EL (cell line): ENCODE measurements at places on chromosomes 5 and 9.

DNA sequence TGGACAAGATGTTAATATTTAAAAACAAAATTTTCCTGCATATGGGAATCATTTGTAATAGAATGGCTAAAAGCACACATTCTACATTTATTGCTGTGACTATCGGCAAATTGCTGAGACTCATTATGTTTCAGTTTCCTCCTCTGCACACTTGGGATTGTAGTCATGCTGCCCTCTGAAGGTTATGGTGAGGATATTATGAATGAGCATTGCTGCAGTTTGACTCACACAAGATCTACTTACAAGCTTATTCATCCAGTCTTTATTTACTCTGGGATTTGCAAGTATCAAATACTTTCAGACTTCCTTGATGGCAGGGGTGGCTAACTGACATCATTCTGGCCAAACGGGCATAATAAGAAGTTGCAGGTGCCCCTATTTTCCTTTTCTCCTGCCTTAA is 9.5 kb upstream of the NFIL3 start:
- peak; percentile 89 for DNase-seq

- no peak for DNase-seq
Measured at GRCh38 chr5:91598216-91598615, 215.1 kb upstream of the ARRDC3 start.

DNA sequence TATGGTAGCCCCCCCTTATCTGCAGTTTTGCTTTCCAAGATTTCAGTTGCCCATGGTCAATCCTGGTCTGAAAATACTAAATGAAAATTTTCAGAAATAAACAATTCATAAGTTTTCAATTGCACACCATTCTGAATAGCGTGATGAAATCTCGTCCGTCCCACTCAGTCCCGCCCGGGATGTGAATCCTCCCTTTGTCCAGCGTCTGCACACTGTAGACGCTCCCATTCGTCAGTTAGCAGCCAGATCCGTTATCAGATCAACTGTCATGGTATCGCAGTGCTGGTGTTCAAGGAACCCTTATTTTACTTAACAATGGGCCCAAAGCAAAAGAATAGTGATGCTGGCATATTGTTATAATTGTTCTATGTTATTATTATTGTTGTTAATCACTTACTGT is 98.6 kb downstream of the TMEM215 start:
- DNase-seq, result no peak

DNA sequence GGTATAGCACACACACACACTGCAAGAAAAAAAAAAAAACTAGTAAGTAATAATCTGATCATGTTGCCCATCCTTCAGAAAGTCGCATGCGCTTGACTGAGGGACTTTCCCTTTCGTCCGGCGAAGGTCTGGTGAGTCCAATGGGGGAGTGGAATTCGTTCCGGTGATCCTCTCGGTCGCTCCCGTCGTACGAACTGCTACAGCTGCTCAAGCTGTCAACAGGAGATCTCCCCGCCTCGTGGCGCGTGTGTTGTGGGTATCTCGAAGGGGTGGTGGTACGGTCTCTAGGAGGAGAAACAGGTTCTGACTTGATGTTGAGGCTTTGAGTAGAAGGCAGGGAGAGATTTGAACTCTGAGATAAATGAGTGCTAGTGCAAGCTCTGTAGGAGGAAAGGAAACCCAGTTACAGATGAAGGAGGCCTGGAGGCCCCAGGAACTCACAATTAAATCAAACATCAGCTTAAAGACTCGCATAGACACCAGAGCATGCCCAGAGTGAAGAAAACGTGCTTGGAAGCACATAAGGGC is 160.4 kb downstream of the MEF2C start:
- DNase-seq, result no peak

- DNase-seq, result no peak
Measured at GRCh38 chr9:137174722-137175293, 3.0 kb upstream of the TMEM210 start.

DNA sequence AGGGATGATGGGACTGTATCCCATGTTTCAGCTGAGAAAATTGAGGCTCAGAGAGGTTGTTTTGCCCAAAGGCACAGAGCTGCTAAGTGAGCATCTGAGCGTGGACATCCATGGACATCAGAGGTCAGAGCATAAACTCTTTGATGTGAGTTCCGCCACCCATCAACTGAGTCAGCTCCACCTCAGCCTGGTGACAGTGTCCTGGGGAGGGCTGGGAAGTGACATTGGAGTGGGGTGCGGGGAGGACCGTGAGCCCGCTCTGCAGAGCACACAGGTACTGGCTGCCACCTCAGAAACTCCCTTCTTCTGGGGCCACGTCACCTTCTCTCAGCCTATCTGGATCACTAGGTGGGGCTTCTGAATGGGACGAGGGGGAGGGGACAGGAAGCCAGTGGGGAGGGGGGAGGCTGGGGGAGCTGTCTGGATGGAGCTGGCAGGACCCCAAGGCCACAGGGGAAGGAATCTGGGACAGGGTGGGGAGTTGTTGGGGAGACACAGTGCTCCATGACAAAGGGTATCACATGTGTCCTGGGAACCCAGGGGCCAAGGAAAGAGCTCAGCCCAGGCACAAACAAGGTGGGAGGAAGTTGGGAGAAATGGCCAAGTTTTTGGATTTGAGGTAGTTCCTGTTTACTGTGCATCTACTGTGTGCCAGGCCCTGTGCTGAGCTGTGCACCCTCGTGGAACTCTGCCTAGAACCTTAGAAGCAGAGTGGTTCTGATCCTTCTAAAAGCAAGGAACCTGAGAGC is 2.5 kb downstream of the LAMC3 start:
- DNase-seq, result no peak

GRCh38 chr5:78916044-78916443 is 69.1 kb downstream of the ARSB start:
- DNase-seq, result no peak

DNA sequence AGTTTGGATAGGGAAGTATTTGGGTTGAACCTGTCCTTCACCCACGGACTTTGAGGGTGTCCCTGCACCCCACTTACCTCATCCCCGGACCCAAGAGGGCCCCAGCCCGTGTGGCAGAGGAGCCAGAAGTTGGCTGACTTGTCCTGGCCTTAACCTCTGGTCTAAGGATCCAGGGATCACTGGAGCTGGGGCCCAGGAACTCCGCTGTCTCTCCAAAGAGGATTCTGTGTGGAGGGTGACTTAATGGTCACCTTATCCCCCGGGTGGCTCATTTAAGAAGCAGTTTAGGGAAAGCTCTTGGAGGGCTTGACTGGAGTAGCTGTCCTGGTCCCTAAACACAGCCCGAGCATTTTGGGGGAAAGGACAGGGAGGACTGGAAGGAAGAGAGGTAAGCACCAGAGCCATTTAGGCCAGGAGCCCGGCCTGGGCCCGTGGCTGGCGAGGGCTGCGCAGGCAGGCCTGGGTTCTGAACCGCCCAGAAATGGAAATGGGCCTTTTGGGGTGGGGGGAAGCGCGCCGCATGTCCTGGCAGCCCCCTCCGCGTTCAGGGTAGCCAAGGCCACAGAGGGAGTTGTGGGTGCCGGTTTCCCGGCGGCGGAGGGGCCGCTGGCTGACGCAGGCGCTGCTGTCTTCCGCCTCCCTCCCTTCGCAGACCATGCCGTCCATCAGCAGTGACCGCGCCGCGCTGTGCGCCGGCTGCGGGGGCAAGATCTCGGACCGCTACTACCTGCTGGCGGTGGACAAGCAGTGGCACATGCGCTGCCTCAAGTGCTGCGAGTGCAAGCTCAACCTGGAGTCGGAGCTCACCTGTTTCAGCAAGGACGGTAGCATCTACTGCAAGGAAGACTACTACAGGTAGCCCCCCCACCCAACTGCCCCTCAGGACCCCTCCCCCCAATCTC is 2.0 kb downstream of the LHX2 start:
- no peak for DNase-seq

GRCh38 chr5:157994906-157995519 is 136.1 kb upstream of the CLINT1 start:
- DNase-seq, result peak; percentile 68

GRCh38 chr5:60185231-60186099 is 291.9 kb upstream of the PDE4D start:
- peak; percentile 4 for DNase-seq

GRCh38 chr5:159061834-159062474 is 37.8 kb downstream of the EBF1 start:
- DNase-seq, result no peak

- peak; percentile 26 for DNase-seq
Measured at GRCh38 chr9:38127271-38127839, 58.3 kb upstream of the SHB start.

- DNase-seq, result no peak
Measured at GRCh38 chr5:122835681-122836080, 9.7 kb upstream of the SNX24 start.

GRCh38 chr5:159582756-159583541 is 252.7 kb upstream of the IL12B start:
- DNase-seq, result peak; percentile 42

GRCh38 chr5:3362606-3362910 is 233.1 kb upstream of the IRX1 start:
- DNase-seq, result no peak

DNA sequence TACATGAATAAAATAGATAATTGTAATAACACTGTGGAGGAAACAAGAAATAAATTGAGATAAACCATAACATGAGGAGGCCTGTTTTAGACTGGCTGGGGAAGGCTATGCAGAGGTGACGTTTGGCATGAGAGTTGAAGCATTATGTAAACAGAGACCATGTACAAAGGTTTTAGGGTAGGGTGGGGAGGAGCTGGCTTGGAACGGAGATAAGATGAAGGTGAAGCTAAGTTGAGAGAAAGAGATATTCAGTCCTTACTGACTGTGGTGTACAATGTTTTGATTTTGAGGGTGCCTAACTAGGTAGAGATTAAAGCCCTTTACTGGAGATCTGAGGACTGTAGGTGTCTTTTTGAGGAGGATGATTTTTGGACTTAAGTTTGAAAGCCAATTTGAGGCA is 17.8 kb downstream of the MAN2A1 start:
- DNase-seq, result no peak

- DNase-seq, result no peak
Measured at GRCh38 chr9:101579711-101580545, 14.8 kb downstream of the PPP3R2 start.

GRCh38 chr5:123811831-123812230 is 299.9 kb downstream of the CSNK1G3 start:
- DNase-seq, result no peak

DNA sequence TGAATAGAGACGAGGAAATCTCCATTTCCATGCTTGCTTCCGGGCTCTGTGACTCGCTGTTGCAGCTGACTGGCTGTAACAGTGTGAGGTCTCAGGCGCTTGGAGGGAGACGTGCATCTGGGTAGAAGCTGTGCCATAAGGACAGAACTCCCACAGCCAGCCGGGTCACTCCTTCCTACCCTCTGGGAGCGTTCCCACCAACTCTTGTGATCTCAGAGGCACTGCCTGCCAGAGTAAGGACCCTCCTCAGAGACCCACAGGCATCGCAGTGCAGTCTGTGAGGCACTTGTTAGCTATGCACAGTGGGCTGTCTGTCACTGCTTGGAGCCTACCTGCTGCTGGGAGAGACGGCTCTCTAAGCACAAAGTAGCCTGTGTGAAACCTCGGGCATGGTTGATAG is 203.4 kb upstream of the SEMA6A start:
- no peak for DNase-seq

DNA sequence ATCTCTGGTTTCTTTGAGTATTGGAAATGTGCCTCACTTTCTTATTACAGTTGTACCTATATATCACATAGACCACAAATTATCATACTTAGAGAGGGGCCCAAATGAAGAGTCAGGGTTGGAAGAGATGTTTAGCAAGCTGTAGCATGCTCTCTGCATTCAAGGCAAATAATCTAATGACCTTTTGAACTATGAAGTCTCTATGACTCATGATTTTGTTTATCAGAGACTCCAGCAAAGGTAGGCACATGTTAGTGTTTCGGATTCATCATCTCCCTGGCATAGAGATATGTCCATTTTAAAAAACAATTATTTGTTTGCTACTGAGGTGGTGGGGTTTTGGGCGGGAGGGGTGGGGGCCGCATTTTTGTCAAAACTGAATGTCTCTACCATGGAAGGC is 2000.1 kb downstream of the EFNA5 start:
- DNase-seq, result no peak

DNA sequence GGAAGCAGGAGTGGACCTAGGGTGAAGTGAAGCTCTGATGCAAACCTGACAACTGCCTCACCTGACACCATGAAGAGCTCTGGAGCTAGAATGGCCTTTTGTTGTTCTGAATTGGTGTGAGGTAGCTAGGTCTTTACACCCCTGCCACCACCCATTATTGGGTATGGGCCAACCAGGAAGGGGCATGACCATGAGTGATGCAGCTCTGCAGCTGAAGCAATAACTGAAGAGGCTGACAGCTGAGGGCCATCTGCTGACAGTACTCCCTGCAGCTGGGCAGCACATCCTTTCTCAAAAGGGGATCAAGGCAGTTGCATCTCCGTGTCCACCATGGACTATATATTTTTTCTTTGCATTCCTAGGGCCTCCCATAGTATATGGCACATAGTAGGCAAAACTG is 87.0 kb upstream of the TLE1 start:
- DNase-seq, result no peak

- no peak for DNase-seq
Measured at GRCh38 chr5:76697670-76698069, 18.3 kb upstream of the F2R start.

DNA sequence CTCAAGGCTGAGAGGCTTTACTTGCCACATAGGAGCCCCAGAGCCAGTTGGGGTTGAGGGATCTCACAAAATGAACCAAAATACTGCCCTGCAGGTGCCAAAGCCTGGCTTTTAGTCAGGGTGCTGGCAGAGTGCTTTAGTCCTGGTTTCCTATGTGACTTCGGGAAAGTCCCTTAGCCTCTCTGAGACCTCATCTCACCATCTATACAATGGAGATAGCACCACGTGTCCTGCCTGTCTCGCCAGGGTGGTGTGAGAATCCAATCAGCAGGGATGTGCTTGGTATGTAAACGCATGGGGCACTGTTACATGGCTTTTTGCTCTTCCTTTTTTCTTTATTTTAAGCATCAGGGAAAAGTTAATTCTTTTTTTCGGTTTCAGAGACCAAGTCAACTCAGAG is 68.3 kb downstream of the SHB start:
- no peak for DNase-seq
